Stimulated activated CD8-positive, alpha-beta memory T cell treated with anti-CD3 and anti-CD28 coated beads, Interleukin-4, amount 100 ng/mL, for 1 hour (primary cell): ENCODE measurements at places on chromosomes 6 and 20.

DNA sequence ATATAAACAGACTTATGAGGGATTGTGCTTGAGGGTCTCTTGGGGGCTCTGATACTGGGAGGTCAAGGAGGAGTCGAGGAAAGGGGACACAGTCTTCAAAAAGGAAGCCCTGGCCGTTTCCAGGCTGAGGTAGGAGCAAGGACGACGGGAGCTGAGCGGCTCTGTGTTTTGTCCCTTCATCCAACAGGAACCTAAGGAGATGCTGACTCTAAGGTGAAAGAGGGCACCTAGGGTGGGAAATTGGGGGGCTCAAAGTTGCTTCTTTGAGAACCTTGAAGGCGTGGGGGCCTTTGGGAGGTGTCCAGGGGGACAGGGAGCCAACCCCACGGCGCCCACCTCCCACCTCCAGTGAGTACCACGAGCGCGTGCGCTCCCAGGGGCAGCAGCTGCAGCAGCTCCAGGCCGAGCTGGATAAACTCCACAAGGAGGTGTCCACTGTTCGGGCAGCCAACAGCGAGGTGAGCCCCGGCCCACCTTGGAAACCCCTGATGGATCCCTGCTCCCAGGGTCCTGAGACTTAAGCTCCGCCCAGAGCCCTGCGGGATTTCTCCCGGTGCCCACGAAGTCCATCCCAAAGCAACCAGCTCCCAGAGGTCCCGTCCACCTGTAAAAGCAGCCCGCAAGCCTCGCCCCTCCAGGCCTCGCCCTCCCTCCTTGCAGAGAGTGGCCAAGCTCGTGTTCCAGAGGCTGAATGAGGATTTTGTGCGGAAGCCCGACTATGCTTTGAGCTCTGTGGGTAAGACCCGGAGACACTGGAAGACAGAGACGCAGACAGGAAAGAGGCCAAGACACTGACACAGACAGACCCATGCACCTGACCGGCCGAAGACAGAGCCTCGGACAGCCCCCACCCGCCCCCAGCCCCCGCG is 2.9 kb downstream of the SPAG4 start:
- no peak for DNase-seq

GRCh38 chr20:19368351-19368750 is 155.9 kb downstream of the SLC24A3 start:
- DNase-seq, result no peak

DNA sequence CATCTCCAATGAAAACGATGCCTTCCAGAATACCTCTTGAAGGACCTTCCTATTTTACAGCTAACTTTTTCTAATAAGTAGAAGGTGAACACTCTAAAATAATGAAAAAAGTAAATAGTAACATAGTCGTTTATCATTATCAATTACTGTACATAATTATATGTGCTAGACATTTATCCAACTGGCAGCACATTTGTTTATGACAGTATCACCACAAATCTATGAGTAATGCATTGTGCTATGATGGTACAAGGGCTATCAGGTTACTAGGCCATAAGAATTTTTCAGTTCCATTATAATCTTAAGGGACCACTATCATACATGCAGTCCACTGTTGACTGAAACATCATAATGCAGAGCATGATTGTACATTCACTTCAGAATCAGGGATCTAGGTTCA is 68.4 kb downstream of the ATG5 start:
- DNase-seq, result no peak

GRCh38 chr20:22442318-22442717 is 142.1 kb downstream of the FOXA2 start:
- no peak for DNase-seq

- peak; percentile 80 for DNase-seq
Observed at GRCh38 chr6:30907758-30908591, at the start of gene GTF2H4. GTF2H4 (plus strand) TSS chr6:30908207.

DNA sequence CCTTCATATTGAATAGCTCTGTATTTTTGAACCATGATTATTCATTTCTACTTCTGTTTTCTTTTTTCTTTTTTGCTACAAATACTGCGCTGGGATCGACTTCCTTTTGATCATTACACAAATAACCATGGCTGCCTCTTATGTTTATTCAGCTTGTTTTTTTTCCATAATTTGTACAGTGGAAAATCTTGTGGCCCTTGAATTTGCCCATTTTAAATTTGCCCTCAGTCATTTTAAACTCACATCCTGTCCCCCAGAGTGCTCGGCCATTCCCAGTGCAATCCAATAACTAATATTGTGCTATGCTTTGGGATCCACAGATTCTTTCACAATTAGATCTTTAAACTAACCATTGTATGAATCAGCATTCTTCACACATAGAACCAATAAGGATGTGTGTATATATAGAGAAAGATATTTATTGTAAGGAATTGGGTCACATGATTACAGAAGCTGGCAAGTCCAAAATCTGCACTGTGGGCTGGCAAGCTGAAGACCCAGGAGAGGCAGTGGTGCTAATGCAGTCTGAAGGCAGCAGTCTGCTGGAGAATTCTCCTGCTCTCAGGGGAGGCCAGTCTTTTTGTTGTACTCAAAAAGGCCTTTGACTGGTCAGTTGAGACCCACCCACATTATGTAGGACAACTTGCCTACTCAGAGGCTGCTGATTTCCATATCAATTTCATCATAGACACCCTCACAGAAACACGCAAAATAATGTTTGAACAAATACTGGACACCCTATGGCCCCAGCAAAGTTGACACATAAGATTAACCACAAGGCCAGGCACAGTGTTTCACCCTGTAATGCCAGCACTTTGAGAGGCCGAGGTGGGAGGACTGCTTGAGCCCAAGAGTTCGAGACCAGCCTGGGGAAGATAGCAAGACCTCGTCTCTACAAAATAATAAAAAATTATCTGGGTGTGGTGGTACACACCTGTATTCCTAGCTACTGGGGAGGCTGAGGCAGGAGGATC is 147.1 kb downstream of the MTHFD1L start:
- no peak for DNase-seq
